ENCODE measurements at places on chromosomes 16 and 17.

- DNase-seq: no peak
Observed at GRCh38 chr17:65533852-65534457, 27.5 kb downstream of the AXIN2 start.

DNA sequence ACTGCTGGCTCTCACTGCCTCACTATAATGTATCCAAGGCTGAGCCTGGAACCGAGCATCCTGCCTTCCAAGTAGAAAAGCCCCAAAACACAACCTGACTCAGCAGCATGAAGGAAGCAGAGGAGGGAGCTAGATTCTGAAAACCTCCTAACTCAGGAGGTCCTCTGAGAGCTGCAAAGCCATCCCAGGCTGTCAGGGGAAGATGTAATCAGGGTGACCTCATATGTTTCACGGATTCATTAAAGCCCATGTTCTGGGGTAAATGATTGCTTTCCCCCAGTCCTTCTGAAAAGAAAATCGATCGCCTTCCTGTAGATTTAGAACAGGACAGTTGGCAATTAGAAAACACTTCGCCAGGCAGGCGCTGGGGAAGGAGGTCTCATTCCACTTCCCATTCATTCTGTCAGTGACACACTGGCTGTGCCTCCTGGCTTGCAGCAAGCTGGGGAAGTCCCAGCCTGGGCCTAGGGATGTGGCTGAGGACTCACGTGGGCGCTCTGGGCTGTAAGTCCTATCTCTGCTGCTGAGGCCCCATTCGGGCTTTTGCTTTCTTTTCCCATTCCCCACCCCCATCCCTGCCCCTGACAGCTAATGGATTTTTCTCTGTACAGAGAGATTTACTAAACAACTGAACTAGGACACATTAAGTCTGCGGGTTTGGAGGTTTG, 75.7 kb upstream of the TMEM132E start:
- DNase-seq: no peak

DNA sequence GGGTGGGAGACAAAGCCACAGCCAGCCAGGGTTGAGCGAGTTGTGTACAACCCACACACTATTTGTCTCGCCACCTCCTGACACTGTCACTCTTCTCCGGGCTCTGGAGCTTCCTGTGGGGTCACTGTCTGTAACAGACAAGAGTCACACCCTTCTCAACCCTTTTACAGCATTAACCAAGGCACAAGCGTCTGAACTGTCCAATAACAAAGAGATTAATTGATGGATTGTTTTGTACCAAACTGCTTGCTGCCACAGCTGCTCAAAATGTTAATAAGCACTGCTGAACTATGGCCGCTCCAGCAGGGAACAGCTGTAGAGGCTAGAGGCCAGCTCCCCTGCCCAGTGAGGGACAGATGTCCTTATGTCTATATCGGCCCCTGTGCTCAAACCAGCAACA, 25.2 kb upstream of the HYDIN start:
- no peak for DNase-seq

GRCh38 chr16:26050472-26050871, 358.7 kb downstream of the HS3ST4 start:
- DNase-seq: no peak

DNA sequence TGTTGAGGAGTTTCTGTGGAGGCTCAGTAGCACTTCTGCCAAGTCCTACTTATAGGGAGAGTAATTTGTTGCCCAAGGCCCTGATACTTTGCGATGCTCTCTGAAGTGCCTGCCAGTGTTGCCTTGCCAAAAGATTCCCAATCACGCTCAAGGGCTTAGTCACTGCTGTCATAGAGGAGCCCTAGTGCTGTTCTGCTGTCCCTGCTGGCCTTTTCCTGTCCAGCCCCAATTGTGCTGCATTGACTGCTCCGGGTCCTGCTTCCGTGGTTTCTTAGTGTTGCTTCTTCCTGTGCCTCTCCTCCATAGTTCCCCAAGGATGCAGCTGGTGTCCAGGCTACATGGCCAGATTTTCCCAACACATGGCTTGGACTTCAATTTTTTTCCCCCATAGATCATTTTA, 13.9 kb downstream of the NUP93 start:
- DNase-seq: peak; percentile 49

Measured in IMR-90 (cell line).